ENCODE measurements at places on chromosomes 1 and 21.

DNA sequence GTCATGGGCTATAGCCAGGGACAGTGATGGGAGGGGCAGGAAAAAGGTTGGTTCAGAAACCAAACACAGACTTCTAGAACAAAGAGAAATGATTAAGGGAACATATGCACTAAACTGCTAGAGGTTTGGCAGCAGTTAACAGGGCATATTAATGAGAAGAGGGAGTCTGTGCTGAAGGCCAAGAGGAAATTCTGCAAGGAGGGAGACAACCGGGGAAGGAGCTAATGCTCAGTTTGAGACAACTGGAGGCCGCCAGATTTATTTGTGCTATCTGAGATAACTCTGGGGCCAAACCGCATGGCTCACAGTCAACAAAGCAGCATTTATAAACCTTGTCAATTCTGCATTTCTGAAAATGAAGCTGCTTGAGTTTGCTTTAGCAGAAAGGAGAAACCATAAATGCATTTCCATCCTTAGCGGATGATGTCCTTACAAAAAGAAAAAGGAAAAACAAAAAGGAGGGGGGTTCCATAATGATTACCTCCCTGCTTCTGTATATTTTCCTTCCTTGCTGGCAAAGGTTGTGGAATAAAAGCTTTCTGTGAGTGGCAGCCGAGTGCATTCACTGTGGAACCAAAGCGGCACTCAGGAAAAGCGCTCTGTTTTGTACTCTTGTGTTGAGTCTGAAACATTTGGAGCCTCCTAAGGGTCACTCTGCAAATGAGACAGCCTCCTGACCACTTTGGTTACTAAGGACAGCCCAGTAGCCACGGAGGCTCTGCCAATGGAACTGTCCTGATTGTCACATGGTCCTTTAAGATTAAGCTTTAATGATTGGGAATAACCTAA lies 70.3 kb downstream of the SIM2 start:
- no peak for DNase-seq

- no peak for DNase-seq
Observed at GRCh38 chr21:31161157-31161556, 122.9 kb upstream of the KRTAP19-8 start.

GRCh38 chr1:198047913-198048312 lies 108.9 kb upstream of the NEK7 start:
- no peak for DNase-seq

DNA sequence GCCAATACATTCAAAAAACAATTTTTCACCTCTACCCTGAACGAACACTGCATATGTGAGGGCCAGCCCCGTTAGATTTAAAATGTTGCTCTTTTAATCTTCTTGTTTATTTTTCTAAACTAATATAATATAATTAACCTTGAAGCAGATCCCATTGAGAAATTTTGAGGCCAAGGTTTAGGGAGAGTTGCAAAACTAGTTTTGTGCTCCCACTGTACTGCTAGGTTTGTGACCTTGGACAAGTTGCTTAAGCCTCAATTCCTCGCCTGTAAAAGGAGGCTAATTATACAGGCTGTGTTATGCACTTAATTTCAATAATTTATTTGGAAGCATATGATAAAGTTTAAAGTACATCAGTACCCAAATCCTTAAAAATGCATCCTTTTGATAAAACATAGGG lies 3.7 kb downstream of the IL23R start:
- no peak for DNase-seq

- DNase-seq, result no peak
Observed at GRCh38 chr1:163054181-163054591, 15.0 kb upstream of the RGS4 start.

DNA sequence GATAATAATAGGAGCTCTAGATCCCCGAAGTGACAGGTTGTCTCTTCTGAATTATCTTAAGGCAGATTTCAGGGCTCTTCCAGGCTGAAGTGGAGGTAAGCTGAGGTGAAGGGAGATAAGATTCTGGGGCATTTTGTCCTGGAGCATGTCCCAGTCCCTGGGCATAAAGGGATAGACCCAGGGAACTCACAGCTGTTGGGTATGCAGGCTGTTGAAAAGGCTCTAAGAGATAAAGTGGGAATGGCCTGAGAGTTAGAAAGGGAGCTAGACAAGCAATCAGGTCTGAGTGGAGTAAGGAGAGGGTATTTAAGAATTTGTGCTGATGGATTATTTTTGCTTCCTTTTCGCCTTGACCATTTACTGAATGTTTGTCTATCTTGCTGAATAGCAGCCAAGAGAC lies 123.7 kb downstream of the NOS1AP start:
- DNase-seq, result no peak

GRCh38 chr1:14842361-14842760 lies 243.9 kb downstream of the KAZN start:
- no peak for DNase-seq

DNA sequence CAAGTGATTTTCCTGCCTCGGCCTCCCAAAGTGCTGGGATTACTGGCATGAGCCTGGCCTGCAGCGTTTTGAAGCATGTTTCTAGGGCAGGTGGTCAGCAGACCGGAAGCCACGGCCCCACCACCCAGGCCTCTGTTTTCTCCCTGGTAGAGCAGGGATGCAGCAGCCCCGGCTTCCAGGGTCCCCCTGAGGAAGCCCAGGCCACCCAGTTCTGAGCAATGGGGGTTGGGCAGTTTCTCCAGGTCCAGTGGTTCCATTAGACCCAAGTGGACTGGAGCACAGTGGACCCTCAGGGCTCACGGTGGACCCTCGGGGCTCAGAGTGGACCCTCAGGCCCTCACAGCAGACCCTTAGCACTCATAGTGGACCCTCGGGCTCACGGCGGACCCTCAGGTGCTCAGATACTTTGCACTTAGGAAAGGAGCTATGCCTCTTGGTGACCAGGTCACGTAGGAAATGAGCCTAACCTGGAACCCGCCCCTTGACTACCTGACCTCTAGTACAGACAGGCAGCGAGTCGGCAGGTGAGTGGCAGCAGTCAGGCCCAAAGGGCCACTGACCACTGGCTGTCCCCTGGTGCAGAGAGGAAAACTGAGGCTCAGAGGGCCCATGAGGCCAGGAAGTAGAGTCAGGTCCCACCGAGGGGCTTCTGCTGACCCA lies 4.6 kb upstream of the FNDC10 start:
- DNase-seq, result no peak

GRCh38 chr1:84956655-84957054 lies 40.3 kb downstream of the MCOLN2 start:
- no peak for DNase-seq

Data from stimulated activated CD8-positive, alpha-beta memory T cell treated with anti-CD3 and anti-CD28 coated beads, Interleukin-15, amount 100 ng/mL, for 48 hours (primary cell).